ENCODE measurements at places on chromosomes 12 and 14.

DNA sequence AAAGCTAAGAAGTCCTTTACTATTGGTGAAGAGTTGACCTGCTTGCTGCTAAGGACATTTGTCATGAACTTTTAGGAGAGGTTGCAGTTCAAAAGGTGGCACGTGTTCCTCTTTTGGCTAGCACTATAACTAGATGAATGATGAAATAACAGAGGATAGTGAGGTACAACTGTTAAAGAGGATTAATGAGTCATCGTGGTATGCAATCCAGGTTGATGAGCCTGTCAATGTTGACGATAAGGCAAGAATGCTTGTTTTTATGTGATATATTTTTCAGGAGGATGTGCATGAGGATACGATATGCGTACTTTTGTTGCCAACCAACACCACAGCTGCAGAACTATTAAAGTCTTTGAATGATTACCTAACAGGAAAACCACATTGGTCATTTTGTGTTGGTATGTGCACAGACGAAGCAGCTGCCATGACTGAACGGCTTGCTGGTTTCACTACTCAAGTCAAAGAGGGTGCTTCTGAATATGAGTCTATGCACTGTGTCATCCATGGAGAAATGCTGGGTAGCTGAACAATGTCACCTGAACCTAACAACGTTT is 10.6 kb downstream of the CEP128 start:
- H3K27ac ChIP-seq, result no peak overlapping the region
- no peak overlapping the region for H3K4me3 ChIP-seq
- DNase-seq, result no peak
- no peaks in the 10 kb centered on the region for H3K36me3 ChIP-seq

- H3K36me3 ChIP-seq, result no peaks in the 10 kb centered on the region
- peak; percentile 67 for DNase-seq
- no peak overlapping the region for H3K4me3 ChIP-seq
- no peak overlapping the region for H3K27ac ChIP-seq
- no peaks in the 10 kb centered on the region for H3K4me1 ChIP-seq
- no peaks in the 10 kb centered on the region for H3K27me3 ChIP-seq
Measured at GRCh38 chr14:99774556-99775307, 18.5 kb upstream of the EML1 start.

- DNase-seq, result no peak
- H3K27me3 ChIP-seq, result no peaks in the 10 kb centered on the region
- H3K27ac ChIP-seq, result no peak overlapping the region
- peaks cover 3% of the 10 kb centered on the region for H3K4me1 ChIP-seq
- H3K36me3 ChIP-seq, result no peaks in the 10 kb centered on the region
- no peak overlapping the region for H3K4me3 ChIP-seq
Measured at GRCh38 chr14:98926146-98926545, 345.9 kb downstream of the BCL11B start.

- H3K36me3 ChIP-seq, result no peaks in the 10 kb centered on the region
- no peaks in the 10 kb centered on the region for H3K27me3 ChIP-seq
- H3K27ac ChIP-seq, result no peak overlapping the region
- no peaks in the 10 kb centered on the region for H3K4me1 ChIP-seq
- H3K4me3 ChIP-seq, result no peak overlapping the region
Measured at GRCh38 chr12:5247144-5247543, 184.8 kb upstream of the NTF3 start.

GRCh38 chr12:12839003-12839395 is 25.9 kb downstream of the DDX47 start:
- no peaks in the 10 kb centered on the region for H3K36me3 ChIP-seq
- no peak for DNase-seq
- H3K27me3 ChIP-seq, result no peaks in the 10 kb centered on the region

GRCh38 chr12:31021809-31022494 is 51.7 kb upstream of the DDX11 start:
- H3K27ac ChIP-seq, result no peak overlapping the region
- no peaks in the 10 kb centered on the region for H3K36me3 ChIP-seq
- no peaks in the 10 kb centered on the region for H3K27me3 ChIP-seq
- no peak overlapping the region for H3K4me3 ChIP-seq
- no peak for DNase-seq

GRCh38 chr12:124819525-124819924 is 44.1 kb downstream of the SCARB1 start:
- no peaks in the 10 kb centered on the region for H3K36me3 ChIP-seq
- DNase-seq, result no peak
- no peaks in the 10 kb centered on the region for H3K27me3 ChIP-seq
- H3K4me1 ChIP-seq, result no peaks in the 10 kb centered on the region

GRCh38 chr12:31491841-31492598 is 98.9 kb downstream of the DENND5B start:
- no peaks in the 10 kb centered on the region for H3K27me3 ChIP-seq
- H3K36me3 ChIP-seq, result no peaks in the 10 kb centered on the region
- DNase-seq, result no peak
- H3K4me3 ChIP-seq, result no peak overlapping the region
- peaks cover 4% of the 10 kb centered on the region for H3K4me1 ChIP-seq
- peak overlapping the region; percentile 33 for H3K27ac ChIP-seq

DNA sequence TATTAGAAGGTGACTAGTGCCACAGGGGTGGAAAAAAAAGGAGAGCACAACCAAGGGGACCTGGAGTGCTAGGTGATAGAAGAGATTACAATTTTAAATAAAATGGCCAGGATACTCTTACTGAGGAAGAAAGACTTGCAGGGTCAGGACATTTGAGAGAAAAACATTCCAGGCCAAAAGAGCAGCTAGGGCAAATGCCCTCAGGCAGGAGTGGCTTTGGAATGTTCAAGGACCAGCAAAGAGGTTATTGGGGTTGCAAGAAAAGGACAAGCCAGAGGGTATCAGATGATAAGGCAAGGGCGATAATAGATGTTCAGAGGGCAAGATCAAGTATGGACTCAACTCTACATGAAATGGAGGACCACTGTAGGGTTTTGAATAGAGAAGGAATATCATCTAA is 146.4 kb downstream of the KIF21A start:
- no peak overlapping the region for H3K4me3 ChIP-seq
- H3K27ac ChIP-seq, result no peak overlapping the region
- no peaks in the 10 kb centered on the region for H3K27me3 ChIP-seq
- no peaks in the 10 kb centered on the region for H3K36me3 ChIP-seq
- no peaks in the 10 kb centered on the region for H3K4me1 ChIP-seq

GRCh38 chr12:64171715-64172114 is 50.4 kb downstream of the KICS2 start:
- no peaks in the 10 kb centered on the region for H3K27me3 ChIP-seq
- no peaks in the 10 kb centered on the region for H3K4me1 ChIP-seq
- H3K4me3 ChIP-seq, result no peak overlapping the region

GRCh38 chr14:63899953-63900352 is 47.1 kb downstream of the SYNE2 start:
- no peaks in the 10 kb centered on the region for H3K36me3 ChIP-seq
- DNase-seq, result no peak
- peaks cover 27% of the 10 kb centered on the region for H3K4me1 ChIP-seq
- H3K27ac ChIP-seq, result no peak overlapping the region
- H3K27me3 ChIP-seq, result no peaks in the 10 kb centered on the region
- no peak overlapping the region for H3K4me3 ChIP-seq

DNA sequence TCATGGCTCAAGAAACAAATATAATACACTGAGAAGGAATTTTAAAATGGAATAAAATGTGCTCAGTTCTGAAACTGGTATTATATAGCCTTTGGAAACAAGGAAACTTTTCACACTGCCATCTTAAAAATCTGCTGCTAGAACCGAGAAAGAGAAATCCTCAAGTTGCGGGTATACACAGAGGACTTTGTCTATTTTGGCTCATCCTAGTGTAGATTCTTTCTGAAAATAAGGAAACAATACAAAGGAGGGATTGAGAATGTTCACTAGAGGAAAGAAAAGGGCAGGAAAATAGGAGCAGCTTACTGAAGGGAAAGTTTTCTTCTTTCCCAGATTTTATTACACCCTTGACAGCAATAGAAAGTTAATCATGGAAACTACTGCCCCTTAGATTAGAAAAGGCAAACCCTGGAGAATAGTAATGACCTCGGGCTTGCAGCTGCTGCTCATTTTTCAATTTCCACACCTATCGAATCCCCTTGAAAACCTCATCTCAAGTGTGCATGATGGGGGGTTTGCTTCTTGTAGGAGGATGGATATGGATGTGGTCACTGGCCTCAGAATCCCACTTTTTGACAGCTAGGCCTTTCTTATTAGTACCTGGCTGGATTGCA is 104.6 kb downstream of the DAAM1 start:
- DNase-seq, result no peak
- peaks cover 25% of the 10 kb centered on the region for H3K4me1 ChIP-seq
- H3K36me3 ChIP-seq, result no peaks in the 10 kb centered on the region
- peak overlapping the region; percentile 75 for H3K27ac ChIP-seq

- H3K4me3 ChIP-seq, result no peak overlapping the region
- no peaks in the 10 kb centered on the region for H3K36me3 ChIP-seq
- no peak overlapping the region for H3K27ac ChIP-seq
- DNase-seq, result no peak
- no peaks in the 10 kb centered on the region for H3K27me3 ChIP-seq
Measured at GRCh38 chr12:75120311-75120711, 89.3 kb downstream of the KCNC2 start.

DNA sequence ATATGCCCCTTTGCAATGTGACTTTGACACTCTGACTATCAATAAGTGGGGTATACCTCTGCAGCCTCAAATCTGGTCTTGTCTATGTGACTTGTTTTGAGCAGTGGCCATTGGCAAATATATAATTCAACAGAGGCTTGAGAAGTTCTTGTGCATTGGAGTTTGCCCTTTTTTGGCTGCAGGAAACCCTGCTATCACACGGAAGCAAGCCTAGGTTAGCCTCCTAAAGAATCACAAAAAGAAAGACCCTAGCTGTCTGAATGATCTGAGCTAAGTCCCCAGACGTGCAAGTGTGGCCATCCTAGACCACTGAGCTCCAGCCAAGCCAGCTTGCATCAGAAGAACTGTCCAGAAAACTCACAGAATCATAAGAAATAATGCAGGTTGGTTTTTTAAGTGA is 31.8 kb upstream of the PARP11 start:
- no peaks in the 10 kb centered on the region for H3K4me1 ChIP-seq
- H3K27ac ChIP-seq, result no peak overlapping the region
- no peak overlapping the region for H3K4me3 ChIP-seq
- no peaks in the 10 kb centered on the region for H3K36me3 ChIP-seq
- no peak for DNase-seq

GRCh38 chr12:94157181-94157580 is 8.8 kb downstream of the PLXNC1 start:
- H3K27me3 ChIP-seq, result no peaks in the 10 kb centered on the region
- no peak overlapping the region for H3K4me3 ChIP-seq
- H3K27ac ChIP-seq, result no peak overlapping the region
- no peaks in the 10 kb centered on the region for H3K4me1 ChIP-seq

- H3K36me3 ChIP-seq, result no peaks in the 10 kb centered on the region
- H3K27me3 ChIP-seq, result no peaks in the 10 kb centered on the region
- no peak overlapping the region for H3K4me3 ChIP-seq
- H3K27ac ChIP-seq, result no peak overlapping the region
- no peak for DNase-seq
Measured at GRCh38 chr12:43038991-43039390, 449.4 kb upstream of the PRICKLE1 start.

DNA sequence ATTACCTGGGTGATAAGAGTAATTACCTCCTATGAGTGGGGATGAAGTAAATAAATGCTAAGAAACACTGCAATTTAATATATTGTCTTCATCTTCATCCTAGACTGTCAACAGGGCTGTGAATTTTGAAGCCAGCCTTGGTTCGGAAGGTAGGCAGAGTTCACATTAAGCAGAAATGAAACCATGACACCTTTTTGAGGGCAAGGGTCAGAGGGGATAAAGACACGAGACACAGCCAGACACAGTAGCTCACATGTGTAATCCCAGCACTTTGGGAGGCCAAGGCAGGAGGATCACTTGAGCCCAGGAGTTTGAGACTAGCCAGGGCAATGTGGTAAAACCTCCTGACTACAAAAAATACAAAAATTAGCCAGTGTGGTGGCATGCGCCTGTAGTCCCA is 224.7 kb downstream of the MON2 start:
- H3K27me3 ChIP-seq, result no peaks in the 10 kb centered on the region
- H3K36me3 ChIP-seq, result no peaks in the 10 kb centered on the region
- peaks cover 6% of the 10 kb centered on the region for H3K4me1 ChIP-seq
- no peak overlapping the region for H3K27ac ChIP-seq
- H3K4me3 ChIP-seq, result no peak overlapping the region
- DNase-seq, result no peak

DNA sequence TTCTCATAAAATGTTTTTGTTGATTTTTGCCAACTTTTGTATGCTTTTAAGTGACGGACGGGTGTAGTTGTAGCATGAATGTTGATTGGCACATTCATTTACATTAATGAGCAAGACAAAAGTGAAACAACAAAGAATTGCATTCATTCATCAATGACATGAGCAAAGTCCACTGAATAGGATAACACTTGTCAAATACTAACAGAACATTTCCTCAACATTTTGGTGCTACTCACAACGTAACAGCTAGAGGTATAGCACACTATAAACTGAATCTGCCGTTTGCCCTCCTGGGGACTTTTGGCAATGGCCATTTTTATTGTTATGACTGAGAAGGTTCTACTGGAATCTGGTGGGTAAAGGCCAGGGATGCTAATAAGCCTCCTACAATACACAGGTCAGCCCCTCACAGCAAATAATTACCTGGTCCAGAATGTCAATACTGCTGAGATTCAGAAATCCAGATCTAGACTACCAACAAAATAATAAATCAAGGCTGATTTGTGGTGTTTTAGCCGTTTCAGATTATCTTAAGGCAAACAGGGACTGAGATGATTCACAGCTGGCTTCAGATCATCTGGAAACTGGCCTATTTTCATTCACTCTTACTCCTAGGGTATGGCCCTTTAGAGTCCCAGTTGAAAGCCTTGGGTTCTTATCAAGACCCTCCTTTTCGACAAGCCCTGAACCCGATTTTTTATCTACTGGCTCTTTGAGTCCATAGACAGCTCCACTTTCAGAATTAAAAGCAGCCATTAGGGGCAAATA is 22.5 kb upstream of the CDKN3 start:
- no peak overlapping the region for H3K4me3 ChIP-seq
- H3K36me3 ChIP-seq, result no peaks in the 10 kb centered on the region
- H3K4me1 ChIP-seq, result no peaks in the 10 kb centered on the region
- H3K27ac ChIP-seq, result no peak overlapping the region

GRCh38 chr14:63650256-63650952 is 8.7 kb upstream of the WDR89 start:
- H3K36me3 ChIP-seq, result no peaks in the 10 kb centered on the region
- no peaks in the 10 kb centered on the region for H3K27me3 ChIP-seq
- no peaks in the 10 kb centered on the region for H3K4me1 ChIP-seq

GRCh38 chr14:80446356-80446755 is 235.1 kb upstream of the DIO2 start:
- DNase-seq, result no peak
- H3K4me1 ChIP-seq, result no peaks in the 10 kb centered on the region
- no peaks in the 10 kb centered on the region for H3K36me3 ChIP-seq
- no peak overlapping the region for H3K27ac ChIP-seq

- no peak for DNase-seq
- peaks cover 4% of the 10 kb centered on the region for H3K36me3 ChIP-seq
- H3K27me3 ChIP-seq, result no peaks in the 10 kb centered on the region
- H3K27ac ChIP-seq, result no peak overlapping the region
- H3K4me3 ChIP-seq, result no peak overlapping the region
Measured at GRCh38 chr12:113329022-113329790, 5.7 kb downstream of the SLC8B1 start.
